ENCODE measurements at places on chromosomes 16 and 17.

GRCh38 chr17:19348081-19348650 is 14.4 kb downstream of the B9D1 start:
- no peak for DNase-seq

DNA sequence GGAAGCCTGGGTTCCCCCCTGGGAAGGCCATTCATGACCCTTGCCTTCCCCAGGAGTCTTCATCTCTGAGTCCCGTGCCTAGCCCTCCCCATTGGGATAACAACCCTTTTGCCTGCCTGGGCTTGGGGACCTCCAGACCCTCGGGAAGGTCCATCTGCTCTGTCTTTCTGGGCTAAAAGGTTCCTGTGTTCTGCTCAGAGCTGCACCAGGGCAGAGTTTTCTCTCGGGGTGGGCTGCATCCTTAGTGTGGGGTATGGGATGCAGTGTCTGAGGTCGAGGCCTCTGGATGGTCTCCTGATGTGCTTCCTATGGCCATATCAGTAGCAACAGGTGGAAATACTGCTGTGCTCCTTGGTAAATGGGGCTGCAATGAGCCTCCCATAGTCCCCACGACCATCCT is 22.9 kb upstream of the PLLP start:
- no peak for DNase-seq

GRCh38 chr16:17373533-17373932 is 97.2 kb downstream of the XYLT1 start:
- DNase-seq = no peak

DNA sequence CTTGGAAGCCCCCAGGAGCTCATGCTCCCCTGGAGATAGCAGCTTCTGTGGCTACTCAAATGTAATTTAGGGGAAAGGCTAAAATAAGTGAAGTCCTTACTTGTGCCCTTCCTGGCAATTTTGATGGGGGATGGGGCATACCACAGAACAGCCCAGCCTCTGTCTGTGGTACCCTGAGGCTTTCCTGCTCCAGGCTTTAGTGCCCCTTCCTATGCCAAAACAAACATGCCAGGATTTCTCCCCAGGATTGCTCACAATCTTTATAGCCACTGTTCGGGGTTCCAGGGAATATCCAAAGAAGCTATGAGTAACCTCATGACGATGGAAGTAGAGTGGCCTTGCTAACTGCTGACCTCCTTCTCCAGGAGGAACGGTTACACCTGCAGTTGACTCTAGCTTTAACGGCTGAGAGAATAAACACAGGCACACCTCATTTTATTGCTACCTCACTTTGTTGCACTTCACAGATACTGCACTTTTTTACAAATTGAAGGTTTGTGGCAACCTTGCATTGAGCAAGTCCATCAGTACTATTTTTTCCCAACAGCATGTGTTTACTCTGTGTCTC is 24.9 kb downstream of the CCL4 start:
- DNase-seq = no peak

GRCh38 chr17:30520882-30521281 is 43.7 kb downstream of the GOSR1 start:
- no peak for DNase-seq

DNA sequence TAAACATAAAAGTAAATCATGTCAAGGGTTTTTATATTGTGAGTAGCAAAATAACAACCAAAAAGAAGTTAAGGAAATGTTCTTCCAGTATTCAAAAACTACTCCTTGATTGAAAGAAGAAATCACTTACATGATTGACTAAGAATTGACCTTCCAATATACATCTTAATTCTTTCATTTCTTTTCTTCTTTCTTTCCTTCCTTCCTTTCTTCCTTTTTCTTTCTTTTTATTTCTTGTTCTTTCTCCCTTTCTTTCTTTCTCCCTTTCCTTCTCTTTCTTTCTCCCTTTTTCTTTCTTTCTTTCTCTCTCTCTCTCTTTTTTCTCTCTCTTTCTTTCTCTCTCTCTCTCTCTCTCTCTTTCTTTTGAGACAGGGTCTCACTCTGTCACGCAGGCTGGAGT is 60.7 kb upstream of the SOX9 start:
- DNase-seq = no peak

- DNase-seq = no peak
Measured at GRCh38 chr17:45282683-45283644, 21.1 kb upstream of the SPATA32 start.

DNA sequence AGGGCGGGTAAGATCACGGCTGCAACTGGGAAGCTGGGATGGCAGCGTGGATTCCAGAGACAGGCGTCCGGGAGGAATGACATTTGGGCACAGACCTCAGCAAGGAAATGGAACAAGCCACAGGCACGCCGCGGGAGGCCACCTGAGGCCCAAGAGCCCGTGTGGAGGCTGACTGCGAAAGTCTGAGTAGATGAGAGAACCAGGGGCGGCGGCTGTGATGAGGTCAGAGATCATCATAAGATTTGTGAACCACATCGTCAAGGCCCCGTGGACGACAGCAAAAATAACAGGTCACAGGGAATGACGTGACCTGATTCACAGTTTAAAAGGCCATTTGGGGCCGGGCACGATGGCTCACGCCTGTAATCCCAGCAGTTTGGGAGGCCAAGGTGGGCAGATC is 48.2 kb downstream of the MRM3 start:
- DNase-seq = no peak

GRCh38 chr17:64336760-64337413 is 53.8 kb downstream of the PECAM1 start:
- DNase-seq = no peak

- no peak for DNase-seq
Measured at GRCh38 chr16:65950211-65950610, 416.3 kb upstream of the CDH5 start.

GRCh38 chr17:79872762-79873161 is 33.5 kb upstream of the CBX4 start:
- DNase-seq = no peak

- DNase-seq = no peak
Measured at GRCh38 chr16:65377195-65377594, 255.3 kb upstream of the CDH11 start.

GRCh38 chr16:9077091-9077809 is 14.2 kb upstream of the HAPSTR1 start:
- no peak for DNase-seq

DNA sequence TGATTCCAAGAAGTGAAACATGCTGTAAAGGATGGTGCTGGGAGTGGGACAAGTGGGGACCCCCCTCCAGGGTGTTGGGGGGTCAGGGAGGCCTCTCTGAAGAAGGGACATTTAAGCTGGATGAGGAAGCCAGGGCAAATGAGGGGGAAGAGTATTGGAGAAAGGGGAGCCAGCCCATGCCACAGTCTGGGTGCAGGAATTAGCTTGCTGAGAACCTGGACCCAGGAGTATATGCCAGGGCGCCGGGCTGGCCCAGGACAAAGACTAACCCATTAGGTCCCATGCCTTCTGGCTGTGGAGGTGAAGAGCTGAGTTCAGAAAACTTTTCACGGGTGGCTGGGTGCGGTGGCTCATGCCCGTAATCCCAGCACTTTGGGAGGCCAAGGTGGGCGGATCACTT is 45.6 kb upstream of the PIK3R6 start:
- DNase-seq = no peak

- DNase-seq = no peak
Measured at GRCh38 chr17:60514053-60514452, 12.0 kb downstream of the APPBP2 start.

- no peak for DNase-seq
Measured at GRCh38 chr16:87691686-87692079, 74.1 kb downstream of the KLHDC4 start.

DNA sequence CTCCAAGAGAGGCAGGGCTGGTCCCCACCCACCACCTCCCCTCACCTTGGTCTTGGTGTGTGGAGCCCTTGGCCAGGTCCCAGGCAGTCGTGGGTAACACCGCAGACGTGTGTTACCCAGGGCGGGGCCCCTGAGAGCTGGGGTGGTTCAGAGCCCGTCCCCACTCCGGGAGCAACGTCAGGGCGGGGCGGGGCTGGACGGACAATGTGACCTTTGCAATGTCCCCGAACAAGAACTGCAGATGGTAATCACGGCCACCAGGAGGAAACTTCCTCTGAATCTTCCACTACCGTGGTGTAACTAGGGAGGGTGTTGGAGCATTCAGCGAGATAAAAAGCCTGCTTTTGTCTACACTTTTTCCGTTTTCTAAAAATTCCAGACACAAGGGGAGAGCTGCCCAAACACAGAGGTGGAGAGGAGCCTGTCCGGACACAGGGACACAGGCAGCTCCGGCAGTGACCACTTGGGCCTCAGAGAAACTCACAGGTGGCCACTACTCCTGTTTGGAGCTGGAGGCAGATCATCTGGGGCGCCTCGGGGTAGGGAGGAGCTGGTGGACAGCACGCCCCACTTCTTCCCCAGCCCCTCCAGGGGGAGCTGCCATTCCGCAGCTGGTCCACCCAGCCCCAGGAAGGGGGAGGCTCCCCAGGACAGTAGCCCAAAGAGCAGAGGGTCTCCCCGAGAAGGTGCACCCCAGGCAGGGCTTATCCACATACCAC is 14.2 kb upstream of the SLC38A10 start:
- DNase-seq = no peak

DNA sequence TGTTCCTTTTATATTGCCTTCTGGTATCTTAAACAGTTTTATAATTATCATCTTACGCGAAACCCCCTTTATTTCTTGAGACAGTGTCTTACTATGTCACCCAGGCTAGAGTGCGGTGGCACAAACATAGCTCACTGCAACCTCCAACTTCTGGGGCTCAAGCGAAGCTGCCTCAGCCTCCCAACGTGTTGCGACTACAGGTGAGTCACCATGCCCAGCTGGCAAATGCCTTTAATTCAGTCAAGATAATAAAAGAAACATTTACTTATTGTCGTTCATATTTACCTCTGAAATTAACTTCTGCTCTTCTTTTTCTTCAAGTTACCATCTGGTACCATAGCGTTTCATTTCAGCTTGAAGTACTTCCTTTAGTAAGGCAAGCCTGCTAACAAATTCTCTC is 43.9 kb downstream of the FBXL20 start:
- DNase-seq = no peak

DNA sequence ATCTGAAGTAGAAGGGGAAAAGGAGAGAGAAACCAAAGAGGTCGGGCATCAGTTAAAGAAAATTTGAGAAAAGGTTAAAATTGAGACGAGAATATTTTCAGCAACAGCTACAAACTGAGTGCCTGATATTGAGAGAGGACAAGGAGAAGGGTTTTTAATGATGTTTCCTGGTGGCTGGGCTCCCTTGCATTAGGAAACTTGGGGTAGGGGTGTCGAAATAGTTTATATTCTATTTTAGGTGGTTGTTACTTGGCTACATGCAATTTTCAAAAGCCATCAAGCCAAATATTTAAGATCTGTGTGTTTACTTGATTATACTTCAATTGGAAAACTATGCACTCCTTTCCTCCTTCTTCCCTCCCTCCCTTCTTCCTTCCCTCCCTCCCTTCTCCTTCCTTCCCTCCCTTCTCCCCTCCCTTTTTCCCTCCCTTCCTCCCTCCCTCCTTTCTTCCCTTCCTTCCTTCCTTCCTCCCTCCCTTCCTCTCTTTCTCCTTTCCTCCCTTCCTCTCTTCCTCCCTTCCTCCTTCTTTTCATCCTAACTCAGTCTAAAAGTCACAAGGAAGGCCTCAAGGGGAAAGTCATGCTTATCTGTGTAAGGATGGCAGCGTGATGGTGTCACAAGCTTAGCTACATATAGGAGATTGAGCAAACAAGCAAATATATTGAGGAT is 1.8 kb upstream of the APOH start:
- no peak for DNase-seq

DNA sequence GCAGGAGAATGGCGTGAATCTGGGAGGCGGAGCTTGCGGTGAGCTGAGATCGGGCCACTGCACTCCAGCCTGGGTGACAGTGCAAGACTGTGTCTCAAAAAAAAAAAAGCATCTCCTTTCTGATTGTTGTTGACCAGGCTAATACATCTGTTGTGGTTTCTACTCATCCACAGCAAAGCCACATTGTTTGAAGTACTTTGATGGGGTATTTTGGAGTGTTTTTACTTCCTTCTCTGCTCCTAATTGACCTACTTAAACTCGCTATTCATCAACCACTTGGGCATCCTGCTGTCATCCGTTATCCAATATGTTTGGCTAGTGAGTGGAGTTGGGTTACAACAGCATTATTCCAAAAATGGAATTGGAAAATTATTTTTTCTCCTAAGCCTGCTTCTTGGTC is 3.5 kb upstream of the CDC27 start:
- no peak for DNase-seq
